ENCODE measurements at places on chromosomes 1 and 21.

DNA sequence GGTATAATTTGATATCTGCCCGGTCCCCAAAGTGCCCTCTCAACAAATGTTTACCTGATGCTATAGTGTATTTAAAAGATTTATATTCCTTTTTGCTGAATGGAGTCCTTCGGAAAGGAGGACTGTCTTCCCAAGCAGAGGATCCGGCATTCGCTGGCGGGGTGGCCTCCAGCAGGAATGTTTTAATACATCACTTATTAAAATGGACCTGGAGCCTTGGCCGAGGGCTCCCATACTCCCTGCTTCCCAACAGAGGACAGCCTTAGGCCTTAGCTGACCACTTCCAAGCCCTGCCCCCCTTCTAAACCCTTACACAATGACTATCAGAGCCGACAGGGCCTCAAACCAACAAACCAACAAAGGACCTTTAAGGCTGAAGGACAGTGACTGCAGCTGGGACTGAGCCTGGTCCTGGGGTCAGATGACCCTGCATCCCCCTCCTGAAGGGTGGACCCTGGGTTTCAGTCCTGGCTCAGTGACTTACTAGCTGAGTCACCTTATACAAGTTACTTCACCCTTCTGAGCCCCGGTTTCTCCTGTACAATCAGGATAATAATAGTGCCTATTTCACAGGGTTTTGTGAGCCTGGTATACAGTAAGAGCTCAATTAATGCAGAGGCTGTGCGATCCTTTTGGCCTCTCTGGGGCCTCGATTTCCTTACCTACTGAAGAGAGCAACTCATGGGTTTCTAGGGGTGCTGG lies 5.6 kb downstream of the CAMK2N1 start:
- DNase-seq, result peak; percentile 48

GRCh38 chr1:26774462-26774861 lies 13.3 kb upstream of the PIGV start:
- no peak for DNase-seq

- no peak for DNase-seq
Measured at GRCh38 chr1:41341772-41342562, 19.3 kb upstream of the FOXO6 start.

- DNase-seq, result no peak
Measured at GRCh38 chr1:232868793-232869491, 63.7 kb downstream of the MAP10 start.

DNA sequence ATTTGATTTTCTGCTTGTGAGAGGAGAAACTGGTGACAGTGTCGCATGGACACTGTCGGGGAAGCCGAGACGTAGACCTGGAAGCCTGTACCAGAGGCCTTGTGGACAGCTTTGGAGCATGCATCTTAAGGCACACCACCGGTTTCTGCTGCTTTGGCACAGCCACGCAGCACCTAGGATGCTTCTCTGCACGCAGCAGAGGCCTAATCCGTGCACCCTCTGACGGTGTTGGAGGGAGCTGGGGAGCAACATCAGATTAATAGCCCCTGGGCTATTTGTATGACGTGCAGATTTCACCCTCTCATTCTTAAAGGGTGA lies 30.3 kb downstream of the TEX35 start:
- DNase-seq, result no peak

DNA sequence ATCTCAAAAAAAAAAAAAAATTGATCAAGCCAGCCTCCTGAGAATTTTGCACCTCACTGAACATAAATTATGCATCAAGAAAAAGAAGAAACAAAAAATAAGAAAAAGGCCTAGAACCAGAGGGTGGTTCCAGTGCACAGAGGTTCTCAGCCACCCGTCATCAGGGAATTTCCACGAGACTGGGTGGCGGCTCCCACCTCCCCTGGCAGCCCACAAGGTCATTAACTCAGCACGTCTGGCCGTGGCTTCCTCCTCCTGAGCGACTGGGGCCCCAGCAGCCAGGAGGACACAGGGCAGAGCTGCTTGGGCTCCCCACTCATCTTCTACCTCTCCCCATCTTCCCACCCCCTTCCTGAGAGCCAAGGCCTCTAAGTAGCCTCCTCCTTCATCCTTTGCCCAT lies 15.7 kb upstream of the TMEM51 start:
- DNase-seq, result no peak

DNA sequence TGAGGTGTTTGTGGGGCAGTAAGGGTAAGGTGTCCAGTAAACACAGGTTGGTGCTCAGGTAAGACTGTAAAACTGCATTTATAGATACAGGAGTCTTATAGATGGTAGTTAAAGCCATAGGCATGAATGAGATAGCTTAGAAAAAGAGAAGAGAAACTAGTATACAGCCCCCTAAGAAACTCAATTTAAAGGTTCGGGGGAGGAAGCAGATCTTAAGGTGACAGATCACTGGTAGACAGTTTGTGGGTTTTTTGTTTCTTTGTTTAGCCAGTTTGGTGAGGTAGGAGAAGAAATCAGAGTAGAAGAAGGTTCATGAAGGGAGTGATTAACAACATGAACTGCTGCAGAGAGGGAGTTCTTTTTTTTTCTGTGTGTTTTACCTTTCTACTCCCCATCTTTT lies 6.1 kb upstream of the AGO3 start:
- DNase-seq, result no peak

DNA sequence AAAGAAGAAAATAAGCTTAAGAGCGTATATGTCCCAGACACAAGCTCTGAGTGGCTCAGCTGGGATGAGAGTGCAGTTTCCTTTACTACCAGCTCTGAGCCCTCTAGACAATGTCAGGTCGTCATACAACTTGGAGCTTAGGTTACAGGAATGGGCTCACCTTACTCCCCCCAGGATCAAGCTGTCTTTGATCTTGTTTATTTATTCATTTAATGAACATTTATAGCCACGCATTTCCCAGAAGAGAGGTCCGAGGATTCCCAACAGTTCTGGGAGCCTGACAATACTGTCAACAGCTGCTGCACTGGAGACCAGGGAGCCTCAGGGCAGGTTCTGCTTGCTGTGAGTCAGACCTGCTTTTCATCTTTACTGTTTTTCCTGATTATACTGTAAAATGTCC lies 378.9 kb downstream of the PLPP3 start:
- DNase-seq, result no peak

Measured in occipital lobe (tissue), 3 donors.